Activated CD4-positive, alpha-beta T cell treated with anti-CD3 and anti-CD28 coated beads for 36 hours (primary cell): ENCODE measurements at places on chromosomes 13 and 19. TPM values are rescaled to one million over a fixed set of nuclear protein-coding genes. Genes with fewer than 3 reads are reported as not detected.
A peak's percentile ranks its signal among the peaks of the same experiment; 100 is the strongest.

CEBPA gene
- not detected for total RNA-seq

PSG2 gene
- not detected for total RNA-seq

AZU1 gene
- total RNA-seq: not detected

ZNF808 gene
- total RNA-seq: 29.9 TPM

ZNF528 gene
- total RNA-seq: 8.6 TPM

DIAPH3 gene
- 29.3 TPM for total RNA-seq

TEKTIP1 gene
- total RNA-seq: 2.5 TPM

YJEFN3 gene
- total RNA-seq: 11.4 TPM

FLT3LG gene
- total RNA-seq: 43.2 TPM

PRODH2 gene
- not detected for total RNA-seq

GRCh38 chr19:14473073-14473977 lies 1.8 kb downstream of the PTGER1 start:
- DNase-seq: no peak

GRCh38 chr13:80336776-80337287 lies 4.1 kb downstream of the SPRY2 start:
- no peak for DNase-seq

DNA sequence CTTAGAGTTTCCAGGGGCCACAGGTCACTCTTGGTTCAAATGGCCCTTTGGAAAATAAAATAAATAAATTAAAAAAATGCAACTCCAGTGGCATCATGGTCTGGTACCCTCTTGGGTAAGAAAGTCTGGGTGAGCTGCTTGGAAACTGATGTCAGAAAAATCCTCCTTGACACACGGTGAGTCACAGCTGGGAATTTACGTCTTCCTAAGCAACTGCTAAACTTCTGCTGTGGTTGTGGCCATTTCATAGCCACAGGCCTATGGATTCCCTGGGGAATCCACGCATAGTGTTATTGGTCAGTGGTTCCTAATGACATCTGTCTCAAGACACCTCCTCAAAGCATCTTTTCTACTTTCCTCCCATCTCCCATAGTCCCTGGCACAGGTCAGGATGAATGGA lies 220.8 kb downstream of the COG6 start:
- no peak for DNase-seq

DNA sequence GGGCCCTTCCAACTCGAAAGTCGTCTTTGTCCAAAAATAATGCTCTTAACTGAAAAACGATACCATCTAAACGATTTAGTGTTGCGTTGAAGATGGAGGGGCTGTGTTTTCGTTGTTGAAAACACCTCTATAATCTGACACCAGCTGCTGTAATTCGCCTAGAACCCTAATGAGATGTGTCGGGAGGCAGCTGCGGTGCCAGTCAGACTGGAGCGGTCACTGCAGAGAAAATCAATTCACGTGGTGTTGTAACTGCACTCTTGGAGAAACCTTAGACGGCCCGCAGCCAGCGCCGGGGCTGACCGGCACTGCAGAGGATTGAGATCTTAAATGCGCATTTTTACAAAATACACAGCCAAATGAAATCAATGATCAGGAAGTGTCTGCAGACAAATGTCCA lies 339.1 kb downstream of the ZNF536 start:
- DNase-seq: no peak

GRCh38 chr13:65445340-65445739 lies 1784.8 kb downstream of the PCDH9 start:
- no peak for DNase-seq

DNA sequence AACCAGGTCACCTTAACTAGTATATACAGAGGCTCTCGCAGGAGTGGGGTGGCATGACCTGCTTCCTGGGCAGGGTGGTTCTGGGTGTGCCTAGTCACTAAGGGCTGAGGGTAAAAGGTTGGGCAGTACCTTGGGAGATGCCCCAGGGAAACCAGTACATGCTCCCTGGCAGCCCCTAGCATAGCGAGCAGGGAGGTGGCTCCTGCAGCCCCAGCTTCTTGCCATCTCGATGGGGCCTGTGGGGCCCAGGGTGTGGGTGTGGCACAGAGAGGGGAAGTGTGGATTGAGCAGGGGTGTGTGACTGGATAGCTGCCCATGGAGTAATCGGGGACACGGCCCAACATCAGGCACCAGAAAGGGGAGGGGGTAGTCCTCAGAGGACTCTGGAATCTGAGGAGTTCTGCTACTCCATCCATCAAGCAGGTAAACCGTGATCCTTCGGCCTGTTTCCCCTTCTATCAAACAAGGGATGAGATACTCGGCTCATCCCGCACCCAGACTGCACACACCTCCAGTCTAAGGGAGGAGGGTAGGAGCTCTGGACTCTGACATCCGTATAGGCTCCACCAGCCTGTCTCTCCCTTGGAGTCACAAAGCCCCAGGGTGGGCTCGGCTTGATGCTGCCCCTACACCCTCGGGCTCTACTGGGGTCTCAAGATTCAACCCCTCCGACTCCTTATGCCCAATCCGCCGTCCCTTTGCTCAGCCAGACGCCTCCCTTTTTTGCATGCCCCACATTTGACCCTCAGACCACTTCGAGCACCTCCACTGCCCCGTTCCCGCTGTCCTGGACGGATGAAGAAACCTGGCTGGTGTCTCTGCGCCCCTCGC lies 1.1 kb downstream of the ZBTB45 start:
- DNase-seq: peak; percentile 49

DNA sequence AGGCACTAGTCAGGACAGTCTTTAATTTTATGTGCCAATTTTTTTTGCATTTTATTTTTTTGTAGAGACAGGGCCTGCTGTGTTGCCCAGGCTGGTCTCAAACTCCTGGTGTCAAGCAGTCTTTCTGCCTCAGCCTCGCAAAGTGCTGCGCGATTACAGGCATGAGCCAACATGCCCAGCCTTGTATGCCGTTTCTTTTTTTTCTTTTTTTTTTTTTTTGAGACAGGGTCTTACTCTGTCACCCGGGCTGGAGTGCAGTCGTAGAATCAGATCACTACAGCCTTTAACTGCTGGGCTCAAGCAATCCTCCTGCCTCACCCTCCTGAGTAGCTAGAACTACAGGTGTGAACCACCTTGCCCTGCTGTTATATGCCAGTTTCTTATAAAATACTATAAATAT lies 26.4 kb downstream of the BORA start:
- DNase-seq: no peak

DNA sequence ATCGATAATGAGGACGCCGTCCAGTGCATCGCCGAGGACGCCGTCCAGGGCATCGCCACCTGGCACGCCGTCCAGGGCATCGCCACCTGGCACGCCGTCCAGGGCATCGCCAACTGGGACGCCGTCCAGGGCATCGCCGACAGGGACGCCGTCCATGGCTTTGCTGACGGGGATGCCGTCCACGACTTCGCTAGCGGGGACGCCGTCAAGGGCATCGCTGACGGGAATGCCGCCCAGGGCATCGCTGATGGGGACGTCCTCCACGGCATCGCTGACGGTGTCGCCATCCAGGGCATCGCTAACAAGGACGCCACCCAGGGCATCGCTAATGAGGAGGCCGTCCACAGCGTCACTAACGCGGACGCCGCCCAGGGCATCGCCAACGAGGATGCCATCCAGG lies 946.5 kb downstream of the TUBA3C start:
- no peak for DNase-seq

DNA sequence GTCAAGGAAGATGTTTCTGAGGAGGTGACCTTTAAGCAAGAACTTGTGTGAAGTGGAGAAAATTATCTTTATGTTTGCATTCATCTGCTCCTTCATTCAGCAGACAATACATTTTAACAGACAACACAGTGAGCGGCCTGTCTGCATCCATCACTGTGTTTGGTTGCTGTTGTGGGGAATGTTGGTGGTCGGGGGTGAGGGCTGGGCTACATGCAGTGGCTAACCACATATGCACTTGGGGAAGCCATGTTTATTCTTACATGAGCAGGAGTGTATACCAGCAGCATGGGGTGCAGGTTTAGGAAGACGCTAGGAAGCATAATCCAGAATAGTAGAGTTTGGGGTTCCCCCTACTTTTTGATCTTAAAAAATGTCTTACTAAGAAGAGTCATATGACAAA lies 66.4 kb downstream of the DHRS12 start:
- DNase-seq: peak; percentile 7

DNA sequence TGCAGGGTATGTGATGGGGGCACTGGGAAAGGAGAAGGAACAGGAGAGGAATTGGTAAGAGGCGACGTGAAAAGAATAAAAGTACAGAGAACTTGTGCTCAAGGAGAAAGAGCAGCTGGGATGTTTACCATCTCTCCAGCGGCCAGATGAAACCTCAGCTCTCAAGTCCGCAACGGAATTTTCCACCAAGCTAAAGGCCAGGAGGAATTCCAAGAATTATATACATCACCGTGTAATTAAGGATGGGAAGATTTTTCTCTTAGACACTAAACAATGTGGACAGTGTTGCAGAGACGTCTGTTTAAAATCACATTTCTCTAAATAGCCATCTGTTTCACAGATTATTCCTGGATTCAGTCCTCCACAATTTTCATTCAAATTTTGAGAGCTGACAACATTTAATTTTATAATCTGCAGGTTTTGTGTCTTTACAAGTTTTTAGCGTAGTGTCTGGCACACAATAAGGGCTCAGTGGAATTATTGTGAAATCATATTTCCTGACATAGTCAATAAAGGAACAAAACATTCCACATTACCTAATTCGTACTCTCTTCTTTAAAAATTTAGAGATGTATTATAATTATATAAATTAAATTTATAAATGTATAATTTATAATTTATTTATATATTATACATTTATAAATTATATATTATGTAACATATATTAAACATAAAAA lies 23.0 kb upstream of the USP29 start:
- DNase-seq: no peak

- DNase-seq: no peak
Observed at GRCh38 chr19:32427536-32427935, 22.0 kb downstream of the DPY19L3 start.

DNA sequence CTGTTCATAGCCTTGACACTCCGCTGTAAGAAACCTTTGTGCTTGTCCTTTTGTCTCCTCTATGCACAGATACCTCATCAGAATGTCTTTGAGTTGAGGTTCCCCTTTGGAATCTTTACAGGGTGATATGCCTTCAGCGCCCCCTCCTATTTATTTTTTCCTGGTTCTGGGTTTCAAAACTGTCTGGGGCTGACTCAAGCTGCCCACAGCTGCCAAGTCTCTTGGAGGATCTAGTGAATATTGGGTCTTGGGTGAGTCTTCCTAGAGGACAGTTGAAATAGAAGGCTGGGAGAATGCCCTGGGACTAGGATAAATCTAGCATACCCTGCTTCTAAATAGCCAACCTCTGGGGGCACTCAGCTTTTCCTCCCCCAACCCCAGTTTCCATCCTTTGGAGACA lies 930 bp downstream of the ZNF136 start:
- DNase-seq: no peak

DNA sequence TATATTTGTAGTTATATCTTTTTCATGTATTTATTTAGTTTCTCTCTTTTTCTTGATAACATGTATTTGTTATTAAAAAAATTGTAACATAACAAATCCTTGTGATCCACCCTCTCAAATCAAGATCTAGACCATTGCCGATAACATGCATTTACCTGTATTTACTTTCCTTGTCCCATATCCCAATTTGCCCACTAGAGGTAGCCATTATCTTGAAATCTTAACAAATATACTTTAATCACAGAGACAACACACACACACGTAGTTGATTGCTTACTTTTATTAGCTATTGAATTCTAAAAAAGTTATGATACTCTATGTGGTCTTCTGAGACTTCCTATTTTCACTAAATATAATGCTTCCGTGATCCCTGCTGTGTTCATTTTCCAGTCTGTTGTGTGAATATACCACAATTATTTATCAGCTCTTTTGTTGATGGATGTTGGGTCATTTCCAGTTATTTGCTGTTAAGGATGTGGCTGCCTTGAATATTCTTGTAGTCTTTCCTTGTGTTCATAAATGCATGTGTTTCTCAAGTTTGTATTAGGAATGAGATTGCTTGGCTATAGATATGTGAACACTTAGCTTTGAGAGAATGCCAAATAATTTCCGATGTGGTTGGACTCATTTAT lies 31.3 kb upstream of the ZMYM2 start:
- no peak for DNase-seq

DNA sequence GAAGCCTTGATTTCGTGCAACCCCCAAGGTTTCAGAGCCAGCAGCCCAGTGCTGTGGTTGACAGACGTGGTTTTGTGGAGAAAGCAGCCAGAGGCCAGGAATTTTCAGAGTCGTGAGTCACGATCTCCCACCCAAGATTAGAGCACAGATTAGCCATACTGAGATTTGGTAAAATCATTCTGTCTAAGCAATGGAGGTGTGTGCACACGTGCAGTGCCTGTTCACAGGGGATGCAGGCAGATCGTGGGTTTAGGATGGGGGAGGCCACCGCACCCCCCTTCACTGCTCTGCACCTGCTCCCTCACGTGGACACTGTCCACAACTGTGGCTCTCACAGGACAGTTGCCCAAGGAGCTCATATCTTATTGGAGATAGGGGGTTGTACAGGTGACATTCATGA lies 46.6 kb upstream of the GPR183 start:
- no peak for DNase-seq

GRCh38 chr13:97978651-97979050 lies 25.2 kb downstream of the IPO5 start:
- no peak for DNase-seq

DNA sequence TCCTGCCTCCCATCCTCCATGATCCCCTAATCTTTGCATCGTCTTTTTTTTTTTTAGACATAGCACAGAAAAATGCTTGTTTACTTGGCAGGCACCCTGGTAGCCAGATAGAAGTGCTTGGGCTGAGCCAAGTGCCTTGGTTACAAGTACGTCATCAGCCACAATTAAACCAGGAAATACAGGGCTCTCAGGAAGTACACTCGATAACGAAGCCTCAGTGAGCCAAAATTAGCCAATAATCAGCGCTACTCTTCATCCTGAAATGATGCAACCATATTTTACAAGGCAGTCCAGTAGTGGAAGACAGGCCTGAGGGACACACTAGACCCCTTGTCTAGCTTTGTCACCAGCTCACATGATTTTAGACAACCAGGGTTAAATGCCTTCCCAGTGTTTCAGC lies 194.0 kb upstream of the NBEA start:
- DNase-seq: no peak

DNA sequence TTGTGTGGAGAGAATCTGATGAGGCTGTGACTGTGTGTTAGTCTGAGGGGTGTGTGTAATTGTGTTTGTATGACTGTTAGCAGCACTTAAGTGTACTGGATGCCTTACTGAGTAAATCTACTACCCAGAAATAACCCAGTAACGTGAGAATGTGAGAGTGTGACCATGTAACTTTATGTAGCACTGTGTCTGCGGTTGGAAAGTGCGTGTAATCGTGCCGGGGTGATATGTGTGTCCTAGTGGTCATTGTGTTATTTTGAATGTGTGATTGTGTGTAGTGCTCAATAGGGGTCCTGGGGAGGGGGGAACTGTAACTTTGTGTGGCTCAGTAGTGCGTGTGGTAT lies 550 bp downstream of the ZNF383 start:
- DNase-seq: peak; percentile 65

DNA sequence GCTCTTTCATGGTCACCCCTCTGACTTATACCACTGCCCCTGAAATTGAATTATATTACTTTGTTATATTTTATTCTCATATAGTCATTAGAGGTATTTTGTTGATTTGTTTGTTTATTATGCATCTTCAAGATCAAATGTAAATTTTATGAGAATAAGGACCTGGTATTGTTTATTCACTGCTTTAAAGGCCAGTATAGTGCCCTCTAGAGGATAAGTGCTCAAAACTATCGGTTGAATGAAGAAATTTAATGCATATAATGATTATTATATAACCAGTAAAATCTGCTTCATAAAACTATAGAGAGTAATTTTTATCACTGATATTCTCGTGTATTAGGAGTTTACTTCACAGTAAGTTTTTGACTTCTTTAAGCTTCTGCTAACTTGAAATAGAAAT lies 1401.9 kb downstream of the SLITRK1 start:
- no peak for DNase-seq
